Left cardiac atrium (tissue), 4 donors: ENCODE measurements at places on chromosomes 6 and 20. TPM values are rescaled to one million over a fixed set of nuclear protein-coding genes. Genes with fewer than 3 reads are reported as not detected.
A peak's percentile ranks its signal among the peaks of the same experiment; 100 is the strongest.

DNA sequence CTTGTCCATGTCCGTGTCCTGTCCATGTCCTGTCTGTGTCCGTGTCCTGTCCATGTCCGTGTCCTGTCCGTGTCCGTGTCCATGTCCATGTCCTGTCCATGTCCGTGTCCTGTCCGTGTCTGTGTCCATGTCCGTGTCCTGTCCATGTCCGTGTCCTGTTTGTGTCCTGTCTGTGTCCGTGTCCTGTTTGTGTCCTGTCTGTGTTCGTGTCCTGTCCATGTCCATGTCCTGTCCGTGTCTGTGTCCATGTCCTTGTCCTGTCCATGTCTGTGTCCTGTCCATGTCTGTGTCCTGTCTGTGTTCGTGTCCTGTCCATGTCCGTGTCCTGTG is 55.0 kb upstream of the BHLHE23 start:
- peak; percentile 8 for DNase-seq

DNA sequence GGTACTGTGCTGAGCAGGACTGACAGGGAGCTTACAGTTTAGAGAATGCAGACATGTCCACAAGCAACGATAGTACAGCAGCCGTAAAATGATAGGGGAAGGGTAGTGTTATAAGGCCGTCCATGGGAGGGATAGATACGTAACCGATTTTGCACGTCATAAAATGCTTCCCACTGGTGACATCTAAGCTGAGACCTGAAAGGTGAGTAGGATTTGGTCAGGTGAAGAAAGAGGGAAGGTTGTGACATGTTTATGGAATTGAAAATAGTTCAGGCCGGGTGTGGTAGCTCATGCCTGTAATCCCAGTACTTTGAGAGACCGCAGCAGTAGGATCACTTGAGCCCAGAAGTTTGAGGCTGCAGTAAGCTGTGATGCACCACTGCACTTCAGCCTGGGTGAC is 25.6 kb downstream of the SNX9 start:
- no peak for DNase-seq

GRCh38 chr6:5082487-5083306 is 2.4 kb upstream of the PPP1R3G start:
- no peak for DNase-seq

DNA sequence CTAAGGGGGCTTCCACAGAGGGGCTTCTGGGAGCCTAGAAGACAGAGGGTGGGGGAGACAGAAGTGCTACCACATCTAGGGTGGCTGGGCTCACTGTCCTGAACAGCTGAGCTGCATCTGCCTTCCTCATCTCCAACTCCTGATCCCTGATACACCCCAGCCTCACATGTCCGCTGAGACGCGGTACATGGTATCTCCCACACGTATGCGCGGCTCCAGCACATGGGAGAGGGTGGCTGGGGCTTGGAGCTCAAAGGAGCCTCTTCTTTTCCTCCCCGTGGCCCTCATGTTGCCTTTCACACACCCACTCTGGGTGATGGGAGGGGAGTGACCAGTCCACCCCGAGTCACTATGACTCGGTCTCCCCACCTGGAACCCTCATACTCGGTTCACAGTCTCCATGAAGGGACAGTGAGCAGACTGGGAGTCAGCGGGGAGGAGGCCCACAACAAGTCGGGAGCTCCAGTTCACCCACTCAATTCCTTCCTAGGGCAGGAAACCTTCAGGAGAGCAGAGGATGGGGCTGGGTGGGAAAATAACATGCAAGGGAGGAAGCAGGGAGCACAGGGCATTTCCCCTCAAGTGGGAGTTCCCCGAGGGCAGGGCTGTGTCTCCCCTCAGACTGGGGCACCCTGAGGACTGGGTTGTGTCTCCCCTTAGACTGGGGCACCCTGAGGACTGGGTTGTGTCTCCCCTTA is 61.7 kb downstream of the MRPL14 start:
- no peak for DNase-seq

GRCh38 chr6:152355166-152355565 is 282.0 kb downstream of the SYNE1 start:
- no peak for DNase-seq

DNA sequence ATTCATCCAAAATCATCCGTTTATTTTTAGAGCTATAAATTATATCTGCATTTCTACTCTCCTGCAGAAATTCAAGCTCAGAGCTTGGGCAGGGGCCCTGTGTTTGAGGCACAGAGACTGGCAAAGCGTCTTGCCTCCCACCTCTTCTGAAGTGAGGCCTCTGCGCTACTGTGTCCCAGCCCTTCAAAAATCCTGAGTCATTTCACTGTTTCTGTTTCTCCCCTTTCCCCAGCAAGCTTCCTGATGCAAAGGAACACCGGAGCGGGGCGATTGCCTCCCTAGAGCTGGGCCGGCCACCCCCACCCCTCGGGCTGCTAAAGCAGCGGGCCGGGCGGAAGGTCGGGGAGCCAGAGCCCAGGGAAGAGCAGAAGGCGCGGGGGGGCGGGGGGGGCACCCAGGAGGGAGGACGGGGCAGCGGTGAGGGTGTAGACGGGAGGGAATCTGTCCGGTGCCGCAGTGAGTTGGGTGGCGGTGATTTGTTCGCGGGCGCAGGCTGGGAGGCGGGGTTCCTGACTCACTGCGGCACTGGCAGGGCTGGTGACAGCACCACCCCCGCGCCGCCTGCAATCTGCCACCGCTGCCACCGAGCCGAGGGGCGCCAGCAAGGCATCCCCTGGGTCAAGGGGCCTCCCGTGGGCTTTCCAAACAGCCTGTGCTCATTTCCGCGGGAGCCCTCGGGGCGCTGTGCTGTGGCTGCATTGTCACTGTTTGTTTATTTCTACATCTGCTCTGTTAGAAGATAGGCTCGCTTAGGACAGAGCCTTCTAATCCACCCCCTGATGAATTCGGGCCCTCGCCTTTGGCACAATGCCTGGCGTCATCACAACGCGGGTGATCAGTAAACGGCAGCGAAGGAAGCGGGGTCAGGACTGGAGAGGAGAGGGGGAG is 46.5 kb upstream of the SNAP25 start:
- peak; percentile 45 for DNase-seq

GRCh38 chr6:87393026-87393622 is 14.6 kb upstream of the CFAP206 start:
- no peak for DNase-seq

DNA sequence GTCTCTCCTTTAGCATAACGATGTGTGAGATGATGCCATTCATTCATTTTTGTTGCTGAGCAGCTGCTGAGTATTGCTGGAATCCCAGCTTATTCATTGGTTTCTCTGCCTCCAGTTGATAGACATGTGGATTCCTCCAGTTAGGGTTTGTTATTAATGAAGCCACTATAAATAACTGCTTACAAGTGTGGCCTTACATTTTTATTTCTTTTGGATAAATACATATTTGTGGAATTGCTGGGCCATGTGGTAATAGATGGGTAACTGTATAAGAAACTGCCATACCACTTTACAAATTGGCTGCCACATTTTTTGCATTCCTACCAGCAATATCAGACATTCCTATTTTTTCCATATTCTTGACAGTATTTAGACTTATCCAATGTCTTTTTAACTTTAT is 2.6 kb upstream of the HLA-B start:
- no peak for DNase-seq

- DNase-seq, result no peak
Observed at GRCh38 chr20:31630187-31630790, 7.4 kb upstream of the COX4I2 start.

DNA sequence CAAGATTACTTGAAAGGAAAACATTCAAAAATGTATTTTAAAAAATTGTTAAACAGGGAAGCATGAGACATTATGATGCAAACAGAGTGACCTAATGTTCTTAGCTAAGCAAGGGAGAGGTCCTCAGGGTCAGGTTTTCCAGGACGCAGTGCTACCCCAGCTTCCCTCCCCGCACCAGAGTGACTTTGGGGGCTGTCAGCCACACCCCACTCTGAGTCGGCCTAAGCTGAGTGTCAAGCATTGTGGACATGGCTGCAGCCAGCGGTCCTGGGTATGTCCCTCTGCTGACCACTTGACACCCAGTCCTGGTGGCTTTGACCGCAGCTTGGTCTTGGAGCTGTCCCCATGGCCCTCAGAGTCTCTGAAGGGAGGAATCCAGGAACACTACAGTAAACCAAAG is 54.9 kb upstream of the CD93 start:
- peak; percentile 13 for DNase-seq

- peak; percentile 66 for DNase-seq
Observed at GRCh38 chr20:3734111-3734843, 1.8 kb downstream of the HSPA12B start.

GRCh38 chr6:161696801-161697200 is 422.9 kb upstream of the AGPAT4 start:
- no peak for DNase-seq

DNA sequence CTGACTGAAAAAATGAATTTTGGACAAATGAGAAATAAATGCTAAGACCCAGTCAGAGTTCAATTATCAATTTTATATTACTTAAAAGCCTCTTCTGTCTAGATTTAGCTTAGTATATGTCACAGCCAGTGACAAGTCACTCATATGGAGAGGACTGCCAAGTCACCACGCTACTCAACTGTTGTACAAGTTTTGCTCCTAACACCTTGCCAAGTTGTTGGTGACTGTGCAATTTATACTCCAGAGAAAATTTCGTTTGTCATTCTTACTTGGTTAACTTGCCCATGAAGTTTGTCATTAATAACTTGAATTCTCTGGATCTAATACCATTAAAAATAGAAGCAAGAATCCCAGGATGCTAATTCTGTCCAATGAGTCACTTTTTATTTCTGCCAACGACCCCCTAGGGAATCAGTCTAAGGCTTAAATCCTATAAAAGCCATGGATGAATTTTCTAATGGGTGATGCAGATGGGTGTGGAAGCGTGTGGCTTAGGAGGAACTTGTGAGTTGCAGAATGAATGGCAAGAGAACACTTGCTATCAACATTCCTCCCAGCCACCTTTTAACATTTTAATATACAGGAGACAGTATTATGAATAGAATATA is 30.4 kb upstream of the FBXO30 start:
- no peak for DNase-seq

DNA sequence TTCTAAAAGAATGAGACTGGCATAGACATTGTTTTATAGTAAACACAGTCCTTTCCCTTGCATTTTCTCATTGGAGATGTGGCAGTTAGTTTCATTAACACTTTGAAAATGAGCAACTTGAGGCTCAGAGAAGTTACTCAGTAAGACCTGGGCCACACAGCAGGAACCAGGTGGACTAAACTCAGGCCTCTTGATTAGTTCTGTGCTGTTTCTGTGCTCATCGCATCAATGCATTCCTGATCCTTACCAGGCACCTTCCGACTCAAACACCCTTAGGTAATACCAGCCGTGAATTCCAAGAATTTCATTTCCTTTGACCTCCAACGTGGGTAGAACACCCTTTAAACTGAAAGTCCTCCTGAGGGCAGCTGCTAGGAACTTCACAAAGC is 362.8 kb downstream of the ESR1 start:
- DNase-seq, result no peak

DNA sequence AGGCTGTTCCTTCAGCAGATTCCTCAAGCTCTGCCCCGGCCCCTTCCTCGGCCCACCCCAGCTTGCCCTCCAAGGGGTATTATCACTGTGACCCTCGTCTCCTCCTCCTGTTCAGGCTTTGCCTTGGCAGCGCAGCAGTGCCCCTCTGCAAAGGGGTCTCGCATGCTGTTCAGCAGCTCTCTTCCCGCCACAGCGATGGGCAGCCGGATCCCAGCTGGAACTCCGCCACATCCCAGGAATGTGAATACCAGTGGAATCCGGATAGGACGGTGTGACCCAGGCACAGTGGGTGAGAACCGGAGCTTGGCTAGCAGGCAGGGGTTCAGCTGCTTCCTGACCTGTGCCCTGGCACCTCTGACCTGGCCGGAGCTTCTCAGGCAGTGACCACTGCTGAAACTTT is 52.9 kb downstream of the RNASET2 start:
- no peak for DNase-seq

FKBP1C gene
- 0.26 TPM for total RNA-seq

CDK5RAP1 gene
- total RNA-seq, result 25.0 TPM

RBBP8NL gene
- total RNA-seq, result not detected

EBF4 gene
- total RNA-seq, result 6.5 TPM

PNPLA1 gene
- not detected for total RNA-seq

IBTK gene
- 31.8 TPM for total RNA-seq

CBLN4 gene
- total RNA-seq, result not detected
